Thoracic aorta (tissue), 2 donors: ENCODE measurements at places on chromosomes 2 and 18.

DNA sequence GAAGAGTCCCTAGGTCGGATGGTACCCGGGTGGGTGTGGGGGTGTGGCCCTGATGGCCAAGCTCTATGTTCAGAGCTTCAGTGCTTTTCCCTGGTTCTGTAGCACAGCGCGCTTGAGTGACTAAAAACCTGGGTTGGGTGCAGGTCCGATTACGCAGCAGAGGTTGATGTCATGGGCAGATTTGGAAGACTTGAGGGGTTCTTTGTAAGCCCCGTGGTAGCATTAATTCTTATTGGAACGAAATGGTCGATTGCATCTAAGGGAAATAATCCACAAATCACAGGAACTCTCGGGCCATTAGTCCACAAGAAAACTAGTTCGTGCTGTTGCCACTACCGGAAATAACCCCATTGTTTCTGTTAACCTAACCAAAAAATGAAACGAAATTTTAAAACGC is 9.0 kb downstream of the HOXD8 start:
- no peak for DNase-seq
- no peaks in the 10 kb centered on the region for H3K36me3 ChIP-seq
- H3K4me1 ChIP-seq: peaks cover 26% of the 10 kb centered on the region
- no peaks in the 10 kb centered on the region for H3K27me3 ChIP-seq
- H3K27ac ChIP-seq: no peak overlapping the region
- H3K4me3 ChIP-seq: no peak overlapping the region

GRCh38 chr2:48719480-48720177 is 35.9 kb downstream of the LHCGR start:
- no peaks in the 10 kb centered on the region for H3K36me3 ChIP-seq
- H3K4me1 ChIP-seq: no peaks in the 10 kb centered on the region
- no peak overlapping the region for H3K27ac ChIP-seq
- no peak overlapping the region for H3K4me3 ChIP-seq

DNA sequence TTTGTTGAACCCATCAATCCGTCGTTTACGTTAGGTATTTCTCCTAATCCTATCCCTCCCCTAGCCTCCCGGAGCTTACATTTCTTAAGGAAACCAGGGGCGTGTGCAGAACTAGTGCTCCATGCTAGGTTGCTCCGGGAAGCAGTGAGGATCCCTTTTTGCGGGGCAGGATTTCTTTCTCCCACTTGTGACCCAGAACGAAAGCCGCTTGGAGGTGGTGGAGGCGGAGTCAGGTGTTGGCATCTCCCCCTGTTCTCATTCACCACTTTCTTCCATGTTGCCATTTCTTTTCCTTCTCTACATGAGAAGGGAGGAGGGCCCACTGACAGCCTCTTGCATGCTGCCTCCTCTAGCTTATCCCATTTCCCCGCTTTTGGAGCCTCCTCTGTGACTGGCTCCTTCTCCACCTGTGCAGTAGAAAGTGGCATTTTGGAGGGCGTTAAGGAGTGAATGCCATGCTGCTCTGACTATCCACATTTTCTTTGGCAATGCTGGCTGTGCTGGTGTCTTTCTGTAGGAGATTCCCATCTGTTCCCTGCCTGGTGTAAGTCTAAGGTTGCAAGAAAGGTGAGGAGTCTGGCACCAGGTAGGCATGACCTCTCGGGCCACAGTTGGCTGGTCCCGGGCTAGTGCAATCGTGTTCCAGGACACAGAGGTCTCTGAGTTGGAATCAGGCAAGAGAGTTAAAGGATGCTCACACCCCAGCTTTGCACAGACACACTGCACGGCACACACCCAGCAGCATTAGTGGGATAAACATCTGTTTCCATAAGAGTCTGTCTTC is 89.5 kb downstream of the ACKR3 start:
- H3K4me1 ChIP-seq: peaks cover 41% of the 10 kb centered on the region
- no peak for DNase-seq
- no peaks in the 10 kb centered on the region for H3K27me3 ChIP-seq
- no peak overlapping the region for H3K27ac ChIP-seq
- H3K36me3 ChIP-seq: no peaks in the 10 kb centered on the region

- H3K27ac ChIP-seq: peak overlapping the region; percentile 98
- no peaks in the 10 kb centered on the region for H3K36me3 ChIP-seq
- DNase-seq: no peak
These were observed 695 bp upstream of the BIRC6 start for GRCh38 chr2:32355976-32356680.

- H3K36me3 ChIP-seq: no peaks in the 10 kb centered on the region
- no peak for DNase-seq
- no peaks in the 10 kb centered on the region for H3K27me3 ChIP-seq
- no peak overlapping the region for H3K27ac ChIP-seq
These were observed 536.6 kb downstream of the LRRTM4 start for GRCh38 chr2:76985387-76986136.

DNA sequence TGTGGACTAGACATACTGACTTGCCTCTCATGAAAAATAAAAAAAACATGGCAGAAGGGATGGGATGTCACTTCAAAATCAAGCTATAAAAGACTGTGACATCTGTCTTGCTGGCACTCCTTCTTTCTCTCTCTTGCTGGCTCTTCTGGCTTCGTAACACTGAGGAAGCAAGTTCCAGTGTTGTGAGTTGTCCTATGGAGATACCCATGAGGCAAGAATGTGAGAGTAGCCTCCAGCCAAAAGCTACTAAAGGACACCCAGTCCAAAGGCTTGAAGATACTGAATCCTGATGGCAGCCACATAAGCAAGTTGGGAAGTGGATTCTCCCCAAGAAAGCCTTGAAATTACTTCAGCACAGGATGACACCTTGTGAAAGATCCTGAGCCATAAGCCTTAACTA is 376.1 kb upstream of the TMEFF2 start:
- no peak overlapping the region for H3K27ac ChIP-seq
- no peaks in the 10 kb centered on the region for H3K27me3 ChIP-seq
- H3K36me3 ChIP-seq: no peaks in the 10 kb centered on the region
- DNase-seq: no peak
- H3K4me3 ChIP-seq: no peak overlapping the region
- H3K4me1 ChIP-seq: no peaks in the 10 kb centered on the region

DNA sequence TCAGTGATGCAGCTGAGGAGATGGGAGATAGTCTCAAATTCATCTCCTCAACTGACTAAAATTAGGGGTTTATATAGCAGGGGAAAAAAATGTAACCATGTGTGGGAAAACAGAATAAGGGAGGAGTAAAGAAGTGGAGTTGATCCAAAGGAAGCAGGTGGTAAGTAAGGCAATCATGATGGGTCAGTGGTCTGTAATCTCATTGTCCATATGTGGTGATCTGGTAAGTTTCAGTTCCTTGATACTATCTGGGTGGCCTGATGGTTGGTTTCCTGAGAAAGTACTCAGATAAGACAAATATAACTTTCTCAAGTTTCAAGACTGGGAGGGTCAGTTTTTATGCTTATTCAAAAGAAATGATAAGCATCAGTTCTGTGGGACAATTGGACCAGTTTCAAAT is 312.3 kb upstream of the KCNJ3 start:
- H3K4me1 ChIP-seq: no peaks in the 10 kb centered on the region
- no peak for DNase-seq
- H3K27me3 ChIP-seq: no peaks in the 10 kb centered on the region
- no peak overlapping the region for H3K27ac ChIP-seq
- no peak overlapping the region for H3K4me3 ChIP-seq

DNA sequence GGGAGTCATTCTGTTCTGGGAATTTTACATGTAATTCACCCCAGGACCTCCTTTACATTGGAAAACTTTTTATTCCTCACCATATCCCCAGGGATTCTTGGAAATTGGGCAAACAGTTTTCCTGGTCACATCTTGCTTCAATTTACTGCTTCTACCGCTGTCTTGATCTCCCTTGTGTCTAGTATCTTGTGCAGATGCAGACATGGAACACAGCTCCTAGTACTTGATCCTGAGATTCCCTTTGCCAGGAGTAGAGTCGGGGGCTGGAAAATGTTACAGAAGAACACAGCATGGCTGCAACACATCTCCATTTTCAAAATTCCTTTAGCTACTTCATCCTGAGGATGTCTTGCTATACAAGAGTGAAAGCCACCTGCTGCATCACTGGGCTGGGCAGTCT is 472.8 kb downstream of the PLCL1 start:
- H3K4me3 ChIP-seq: no peak overlapping the region
- no peaks in the 10 kb centered on the region for H3K36me3 ChIP-seq
- no peaks in the 10 kb centered on the region for H3K27me3 ChIP-seq
- no peak overlapping the region for H3K27ac ChIP-seq
- H3K4me1 ChIP-seq: no peaks in the 10 kb centered on the region
- no peak for DNase-seq
